Fibroblast of skin of left biceps (primary cell): ENCODE measurements at places on chromosomes 3 and 15.

GRCh38 chr15:94494732-94495131, 263.4 kb downstream of the MCTP2 start:
- DNase-seq: no peak

DNA sequence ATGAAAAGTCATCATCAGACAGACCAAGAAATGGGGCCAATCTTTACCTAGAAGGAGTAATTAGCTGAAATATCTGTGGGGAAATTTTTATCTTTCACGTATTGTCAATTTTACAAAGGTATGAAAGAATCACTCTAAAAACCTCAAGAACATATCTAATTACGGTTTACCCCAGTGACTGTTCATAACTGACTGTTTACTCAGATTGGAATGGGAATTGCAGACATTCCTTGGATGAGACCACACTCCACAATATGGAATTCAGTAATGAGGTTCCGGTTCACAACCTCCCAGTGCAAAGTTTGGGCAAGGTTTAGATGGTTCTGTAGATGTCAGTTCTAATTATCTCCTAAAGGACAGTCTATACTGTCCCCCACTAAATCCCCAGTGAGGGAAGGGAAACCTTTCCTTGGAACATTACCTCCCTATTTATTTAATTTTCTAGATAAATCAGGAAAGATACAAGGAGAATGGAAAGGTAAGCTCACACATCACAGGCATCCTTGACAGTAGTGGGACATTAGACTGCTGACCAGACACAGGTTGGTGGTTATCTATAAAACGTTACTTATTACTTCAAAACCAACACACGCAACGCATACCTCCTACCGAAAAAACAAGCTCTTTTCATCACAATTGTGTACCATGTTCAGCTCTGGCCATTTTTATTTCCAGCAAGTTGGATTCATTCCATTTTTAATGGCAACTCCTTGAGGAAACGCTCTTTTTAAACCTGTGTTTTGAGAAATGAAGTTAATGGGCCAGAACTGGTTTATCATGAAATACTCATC, 129.9 kb downstream of the RORA start:
- peak; percentile 59 for DNase-seq

DNA sequence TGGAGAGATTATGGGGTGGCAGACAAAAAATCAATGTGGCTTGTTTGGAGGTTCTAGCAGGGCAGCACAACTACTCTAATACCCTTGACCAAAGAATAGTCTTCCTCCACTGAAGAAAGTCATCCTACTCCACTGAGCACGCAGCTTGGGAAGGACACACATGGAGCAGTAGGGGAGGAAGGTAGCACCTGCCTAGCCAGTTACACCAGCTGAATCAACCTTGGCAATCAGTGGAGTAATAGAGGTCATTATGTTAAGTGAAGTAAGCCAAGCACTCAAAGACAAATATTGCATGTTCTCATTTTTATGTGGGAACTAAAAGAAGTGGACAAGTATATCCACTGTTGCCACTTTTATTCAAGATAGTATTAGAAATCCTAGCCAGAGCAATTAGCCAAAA, 555.8 kb upstream of the ALCAM start:
- DNase-seq: no peak

GRCh38 chr15:34799149-34800101, 4.1 kb upstream of the ACTC1 start:
- no peak for DNase-seq

DNA sequence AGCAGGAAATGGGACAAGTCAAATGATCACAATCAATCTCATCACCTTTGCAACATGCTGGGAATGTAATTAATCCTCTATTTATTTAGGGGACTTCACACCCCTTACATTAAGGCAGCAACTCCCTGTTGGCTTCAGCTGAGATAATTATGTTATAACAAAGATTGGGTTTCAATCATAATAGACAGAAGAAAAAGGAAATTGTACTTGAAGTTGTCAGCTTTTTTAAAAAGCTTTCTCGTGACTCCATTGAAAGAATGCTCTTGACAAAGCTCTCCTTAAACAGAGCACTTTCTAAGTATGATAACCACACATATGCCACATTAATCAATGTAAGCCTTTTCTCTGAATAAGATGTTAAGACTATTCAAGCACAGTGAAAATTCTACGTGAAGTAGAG, 65.7 kb downstream of the SHQ1 start:
- no peak for DNase-seq

DNA sequence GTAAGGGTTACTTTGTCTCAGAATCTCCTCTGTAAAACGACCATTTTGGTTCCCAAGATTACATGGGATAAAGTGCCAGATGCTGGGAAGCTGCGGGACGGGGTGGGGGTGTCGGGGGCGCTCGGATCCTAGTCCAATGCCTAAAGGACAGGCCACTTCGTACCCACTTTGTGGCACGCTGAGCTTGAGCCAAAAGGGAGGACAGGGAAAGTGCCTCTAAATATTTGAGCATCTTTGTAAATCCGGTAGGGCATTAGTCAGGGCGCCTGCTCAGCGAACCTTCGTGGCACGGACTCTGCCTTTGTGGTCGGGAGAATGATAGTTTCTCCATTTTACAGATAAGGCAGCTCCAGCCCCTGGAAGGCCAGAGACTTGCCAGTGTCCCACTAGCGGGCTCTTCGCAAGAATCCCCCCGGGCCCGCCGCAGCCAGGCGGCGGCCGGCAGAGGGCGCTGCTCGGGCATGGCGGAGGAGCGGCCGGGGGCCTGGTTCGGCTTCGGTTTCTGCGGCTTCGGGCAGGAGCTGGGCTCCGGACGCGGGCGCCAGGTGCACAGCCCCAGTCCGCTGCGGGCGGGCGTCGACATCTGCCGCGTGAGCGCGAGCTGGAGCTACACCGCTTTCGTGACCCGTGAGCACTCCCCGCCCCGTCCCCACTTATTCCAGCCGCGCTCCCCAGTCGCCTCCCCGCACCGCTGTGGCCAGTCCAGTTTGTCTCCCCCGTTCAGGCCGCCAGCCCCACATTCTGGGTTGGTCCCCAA, 1.8 kb downstream of the RCCD1 start:
- peak; percentile 20 for DNase-seq

- DNase-seq: no peak
Measured at GRCh38 chr15:64651601-64652191, 123.7 kb downstream of the RBPMS2 start.

GRCh38 chr3:6120786-6121185, 740.1 kb upstream of the GRM7 start:
- DNase-seq: no peak

DNA sequence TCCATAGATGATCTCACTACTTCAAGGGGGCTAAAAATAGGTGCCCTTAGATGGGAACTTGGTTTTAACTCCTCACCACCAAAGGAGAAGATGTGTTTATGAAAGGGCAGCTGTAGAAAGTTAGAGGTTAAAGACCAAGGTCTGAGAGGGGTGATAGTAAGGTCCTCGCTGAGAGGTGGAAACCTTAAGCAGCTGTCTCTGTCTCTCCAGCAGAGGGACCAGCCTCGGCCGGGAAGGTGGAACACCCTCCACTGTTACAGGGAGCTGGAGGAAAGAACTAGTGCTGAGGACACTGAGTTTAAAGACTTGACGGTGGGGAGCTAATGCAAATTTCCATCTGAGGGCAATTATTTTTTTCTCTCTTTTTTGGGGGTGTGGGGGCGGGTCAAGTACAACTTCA, 8.9 kb upstream of the RLBP1 start:
- DNase-seq: no peak

GRCh38 chr3:195546130-195546560, 3.0 kb upstream of the PPP1R2 start:
- DNase-seq: peak; percentile 18

DNA sequence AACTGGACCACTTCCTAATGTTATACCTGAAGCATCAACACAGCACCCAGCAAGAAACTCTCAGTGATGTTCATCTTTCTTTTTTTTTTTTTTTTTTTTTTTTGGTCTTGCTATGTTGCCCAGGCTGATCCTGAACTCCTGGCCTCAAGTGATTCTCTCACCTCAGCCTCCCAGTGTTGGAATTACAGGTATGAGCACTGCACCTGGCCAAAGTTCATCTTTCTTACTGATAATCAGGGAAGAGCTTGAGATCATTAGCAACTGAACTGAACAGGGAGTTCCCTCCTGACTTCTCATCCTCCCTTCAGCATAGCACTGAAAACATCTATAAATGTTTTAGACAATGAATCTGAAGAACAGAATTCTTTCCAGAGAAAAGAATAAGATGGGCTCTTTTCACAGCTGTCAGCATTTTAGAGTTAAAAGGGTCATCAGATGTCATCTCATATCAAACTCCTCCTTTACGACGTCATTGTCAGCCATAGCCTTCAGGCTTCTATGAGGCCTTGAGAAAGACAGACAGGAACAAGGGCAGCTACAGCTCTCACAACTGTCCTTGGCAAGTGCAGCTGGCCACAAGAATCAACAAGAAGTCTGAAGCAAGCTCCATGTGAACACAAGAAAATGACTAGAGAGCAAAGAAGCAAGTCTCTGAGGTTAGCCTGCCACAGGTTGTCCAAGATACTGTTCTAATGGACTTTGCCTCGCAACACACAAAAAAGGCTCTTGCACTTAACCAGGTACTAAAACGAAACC, 33.8 kb downstream of the SCAP start:
- DNase-seq: no peak

- DNase-seq: no peak
Measured at GRCh38 chr3:30167541-30168011, 438.8 kb upstream of the TGFBR2 start.

GRCh38 chr3:123651449-123652341, 66.8 kb upstream of the HACD2 start:
- DNase-seq: no peak
